Stimulated activated CD4-positive, alpha-beta T cell treated with anti-CD3 and anti-CD28 coated beads, Interleukin-2, amount 100 ng/mL, for 24 hours (primary cell): ENCODE measurements at places on chromosomes 4 and X.

DNA sequence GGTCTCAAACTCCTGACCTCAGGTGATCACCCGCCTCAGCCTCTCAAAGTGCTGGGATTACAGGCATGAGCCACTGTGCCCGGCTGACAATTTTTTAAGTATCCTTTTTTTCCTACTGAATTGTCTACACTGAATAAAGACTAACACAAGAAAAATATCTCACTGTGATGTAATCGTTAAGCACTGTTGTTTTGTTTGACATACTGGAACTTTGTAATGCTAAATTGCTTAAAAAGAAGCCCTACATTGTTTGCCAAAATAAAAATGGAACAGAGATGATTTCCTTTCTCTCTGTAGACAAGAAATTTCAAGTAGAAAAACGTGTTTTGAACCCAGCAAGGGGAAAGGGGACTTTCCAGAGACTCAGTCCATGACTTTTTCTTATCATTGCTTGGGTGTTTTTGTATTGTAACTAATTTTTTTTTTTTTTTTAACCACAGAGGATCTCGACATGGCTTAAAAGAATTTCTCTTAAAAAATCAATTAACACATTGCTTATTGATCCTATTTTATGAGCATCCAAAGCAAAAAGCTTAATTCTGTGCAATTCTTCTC is 74.9 kb downstream of the TMEM156 start:
- DNase-seq, result no peak

DNA sequence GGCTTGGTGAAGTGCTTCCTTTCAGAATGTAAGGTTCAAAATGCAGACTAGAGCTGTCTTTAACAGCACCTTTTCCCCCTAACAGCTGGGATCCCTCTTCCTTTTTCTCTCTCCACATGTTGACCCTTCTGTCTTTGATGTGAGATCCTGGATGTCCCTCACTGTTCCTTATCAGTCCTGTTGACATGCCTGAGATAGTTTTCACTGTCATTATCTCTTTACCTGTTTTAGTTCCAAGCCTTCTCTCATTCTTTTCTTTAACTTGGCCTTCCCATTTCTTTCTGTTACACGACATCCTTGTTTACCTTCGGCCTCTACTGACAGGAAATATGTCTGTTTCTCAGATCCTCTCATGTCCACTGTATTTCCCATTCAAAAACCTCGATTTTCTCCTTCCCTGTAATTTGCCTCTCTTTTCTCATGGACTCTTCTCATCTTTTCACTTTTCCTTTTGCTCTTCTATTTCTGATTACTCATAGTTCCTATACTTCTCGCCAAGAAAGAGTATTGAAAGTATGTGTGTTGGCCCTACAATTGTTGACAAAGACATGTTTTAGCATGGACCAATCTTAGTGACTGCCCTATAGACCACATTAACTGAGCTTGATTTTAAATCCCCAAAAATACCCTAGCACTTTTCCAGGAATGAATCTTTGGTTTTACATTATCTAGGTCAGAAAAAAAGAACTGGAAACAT is 1.2 kb upstream of the SOWAHB start:
- no peak for DNase-seq

DNA sequence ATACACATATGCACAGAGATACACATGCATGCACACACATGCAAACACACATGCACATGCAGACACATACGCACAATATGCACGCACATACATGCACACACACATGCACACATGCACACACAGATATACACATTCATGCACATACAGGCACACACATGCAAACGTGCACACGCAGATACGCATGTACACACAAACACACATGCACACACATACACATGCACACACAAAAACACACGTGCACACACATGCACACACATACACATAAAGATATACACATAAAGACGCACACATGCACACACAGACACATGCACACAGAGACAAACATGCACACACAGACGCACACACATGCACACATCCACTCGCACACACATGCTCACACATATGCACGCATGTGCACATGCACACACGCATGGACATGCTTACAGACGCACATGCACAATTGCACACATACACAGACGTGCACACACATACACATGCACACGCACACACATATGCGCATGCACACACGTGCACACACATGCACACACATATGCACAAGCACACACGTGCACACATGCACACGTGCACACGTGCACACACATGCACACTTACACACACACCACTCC is 145.2 kb downstream of the ADRA2C start:
- no peak for DNase-seq

- DNase-seq, result no peak
Measured at GRCh38 chr4:53022513-53023100, 160.5 kb downstream of the RASL11B start.

GRCh38 chrX:13840121-13840520 is 23.2 kb upstream of the GPM6B start:
- no peak for DNase-seq

GRCh38 chrX:109036624-109037023 is 300.3 kb upstream of the IRS4 start:
- no peak for DNase-seq

DNA sequence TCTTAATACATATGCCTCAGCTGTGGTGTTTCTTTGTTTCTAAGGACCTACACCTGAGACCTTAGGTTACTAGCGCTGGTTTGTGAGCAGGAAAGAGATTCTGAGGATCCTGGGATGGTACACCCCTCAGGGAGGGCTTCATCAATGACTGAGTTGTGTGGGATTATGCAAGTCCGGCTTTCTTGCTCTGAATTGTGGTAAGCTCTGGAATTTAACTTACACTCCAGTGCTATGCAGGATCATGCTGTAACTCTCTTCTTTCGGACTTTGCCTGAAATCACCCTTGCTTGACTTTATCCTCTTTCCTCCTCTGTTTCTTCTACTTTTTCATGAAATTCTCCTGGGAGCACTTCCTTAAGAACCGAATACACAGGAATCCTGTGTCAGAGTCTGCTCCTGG is 431.5 kb upstream of the BOD1L1 start:
- DNase-seq, result no peak

DNA sequence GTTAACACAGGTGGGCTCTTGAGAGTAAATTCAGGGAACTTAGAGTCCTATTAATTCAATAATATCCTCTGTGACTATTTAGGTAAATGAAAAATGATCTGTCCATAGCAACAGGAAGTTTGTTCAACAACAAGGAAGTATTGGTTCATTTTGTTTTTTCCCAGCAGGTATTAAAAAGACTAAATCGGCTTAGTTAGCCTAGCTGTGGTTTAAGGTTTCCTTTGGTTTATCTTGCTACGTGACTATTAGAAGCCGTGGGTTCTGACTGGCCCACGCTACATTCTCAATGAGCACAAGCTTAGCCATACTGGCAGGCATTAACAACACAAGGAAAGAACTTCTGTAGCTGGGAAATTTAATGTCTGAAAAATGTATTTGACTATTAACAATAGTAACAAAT is 168.8 kb upstream of the HS3ST1 start:
- no peak for DNase-seq

- no peak for DNase-seq
Measured at GRCh38 chr4:57091657-57092162, 18.5 kb downstream of the IGFBP7 start.

DNA sequence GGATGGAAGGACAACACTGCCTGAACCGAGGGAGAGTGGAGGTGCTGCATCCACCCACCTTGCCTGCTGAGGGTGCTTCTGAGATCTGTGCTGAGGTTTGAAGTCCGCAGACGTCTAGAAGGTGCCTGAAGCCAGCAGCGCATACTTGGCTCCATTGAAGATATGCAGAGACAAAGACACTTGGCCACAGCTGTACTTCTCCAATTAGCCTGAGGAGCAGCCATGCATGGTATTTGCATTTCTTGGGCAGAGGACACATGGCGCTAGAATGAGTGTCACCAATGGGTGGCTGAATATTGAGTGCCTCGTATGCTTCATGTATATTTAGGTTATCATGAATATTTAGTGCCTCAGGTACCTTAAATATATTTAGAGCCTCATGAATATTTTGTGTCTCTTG is 128.7 kb upstream of the ATP6AP2 start:
- DNase-seq, result no peak

- DNase-seq, result peak; percentile 35
Measured at GRCh38 chrX:102652031-102652688, 877 bp downstream of the GPRASP1 start.

- DNase-seq, result no peak
Measured at GRCh38 chrX:71636438-71637252, 18.3 kb upstream of the CXCR3 start.

DNA sequence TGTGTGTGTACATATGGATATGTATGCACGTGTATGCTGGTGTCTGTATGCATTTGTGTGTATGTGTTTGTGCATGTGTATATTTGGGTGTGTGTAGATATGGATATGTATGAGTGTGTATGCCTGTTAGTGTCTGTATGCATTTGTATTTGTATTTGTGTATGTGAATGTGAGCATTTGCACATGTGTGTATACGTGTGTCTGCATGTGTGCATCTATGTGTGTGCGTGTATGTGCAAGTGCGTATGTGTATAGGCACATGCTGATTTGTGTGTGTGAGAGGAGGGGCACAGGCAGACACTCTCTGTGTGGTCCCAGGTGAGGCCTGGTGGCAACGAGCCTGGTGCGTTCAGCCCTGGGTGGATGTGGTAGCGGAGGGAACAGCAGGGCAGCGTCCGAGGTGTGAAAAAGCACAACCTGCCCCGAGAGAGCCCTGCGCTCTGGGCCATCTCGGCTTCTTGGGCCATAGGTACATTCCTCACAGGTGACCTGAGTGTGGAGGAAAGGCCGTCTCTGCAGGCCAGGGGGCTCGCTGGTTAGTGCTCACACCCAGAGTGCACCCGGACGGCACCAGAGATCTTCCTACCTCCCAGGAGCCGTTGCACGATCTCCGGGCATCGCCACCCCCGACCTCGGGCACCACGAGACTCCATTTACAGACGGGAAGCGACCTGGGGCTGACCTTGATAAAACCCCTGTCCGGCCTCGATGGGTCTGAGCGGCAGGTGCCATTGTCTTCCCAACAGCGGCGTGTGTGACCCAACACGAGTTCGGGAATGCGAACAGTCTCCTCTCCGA is 45.0 kb downstream of the ASMT start:
- no peak for DNase-seq

GRCh38 chrX:13013363-13014110 is 30.9 kb downstream of the FAM9C start:
- no peak for DNase-seq

DNA sequence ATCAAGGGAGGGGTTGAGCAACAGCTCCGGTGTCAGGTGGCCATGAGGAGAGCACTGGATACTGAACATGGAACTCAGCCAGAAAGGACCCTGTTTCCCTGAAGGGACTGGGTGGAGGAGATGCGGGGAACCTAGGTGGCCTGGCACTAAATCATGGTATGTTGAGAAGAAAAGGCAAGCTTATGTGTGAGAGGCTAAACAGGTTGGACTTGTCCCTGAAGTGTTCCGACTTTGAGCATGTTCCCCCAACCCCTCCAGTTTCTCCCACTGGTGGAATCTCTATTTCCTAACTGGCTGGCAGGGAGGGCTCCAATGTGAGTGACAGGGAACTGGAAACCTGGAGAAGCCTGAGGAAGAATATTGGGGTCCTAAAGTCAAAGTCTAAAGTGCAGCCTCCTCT is 69.5 kb downstream of the PLAC1 start:
- no peak for DNase-seq

DNA sequence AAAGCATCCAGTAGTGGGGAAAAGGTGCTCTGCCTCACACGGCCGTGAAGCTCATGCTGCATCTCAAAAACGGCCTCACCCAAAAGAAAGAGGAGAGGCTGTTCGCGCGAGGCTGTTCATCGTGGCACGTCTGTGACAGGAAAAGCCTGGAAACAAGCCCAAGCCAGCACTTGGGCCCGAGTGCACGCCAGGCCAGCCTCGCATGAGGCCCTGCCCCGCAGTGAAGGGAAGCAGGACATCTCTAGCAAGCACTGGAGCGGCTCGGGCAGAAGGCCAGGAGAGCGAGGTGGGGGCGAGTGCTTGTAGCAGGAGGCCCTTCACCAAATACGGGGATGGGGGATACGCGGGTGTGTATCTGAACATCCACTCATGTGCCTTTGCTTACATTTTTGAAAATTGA is 39.9 kb upstream of the MXD4 start:
- no peak for DNase-seq

DNA sequence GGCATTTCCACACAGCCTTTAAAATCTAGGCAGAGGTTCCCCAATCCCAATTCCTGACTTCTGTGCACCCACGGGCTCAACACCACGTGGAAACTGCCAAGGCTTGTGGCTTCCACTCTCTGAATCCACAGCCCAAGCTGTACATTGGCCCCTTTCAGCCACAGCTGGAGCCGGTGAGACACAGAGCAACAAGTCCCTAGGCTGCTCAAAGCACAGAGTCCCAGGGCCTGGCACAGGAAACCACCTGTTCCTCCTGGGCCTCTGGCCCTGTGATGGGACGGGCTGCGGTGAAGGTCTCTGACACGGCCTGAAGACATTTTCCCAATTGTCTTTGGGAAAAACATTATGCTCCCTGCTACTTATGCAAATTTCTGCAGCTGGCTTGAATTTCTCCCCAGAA is 500.0 kb downstream of the FSTL5 start:
- no peak for DNase-seq

DNA sequence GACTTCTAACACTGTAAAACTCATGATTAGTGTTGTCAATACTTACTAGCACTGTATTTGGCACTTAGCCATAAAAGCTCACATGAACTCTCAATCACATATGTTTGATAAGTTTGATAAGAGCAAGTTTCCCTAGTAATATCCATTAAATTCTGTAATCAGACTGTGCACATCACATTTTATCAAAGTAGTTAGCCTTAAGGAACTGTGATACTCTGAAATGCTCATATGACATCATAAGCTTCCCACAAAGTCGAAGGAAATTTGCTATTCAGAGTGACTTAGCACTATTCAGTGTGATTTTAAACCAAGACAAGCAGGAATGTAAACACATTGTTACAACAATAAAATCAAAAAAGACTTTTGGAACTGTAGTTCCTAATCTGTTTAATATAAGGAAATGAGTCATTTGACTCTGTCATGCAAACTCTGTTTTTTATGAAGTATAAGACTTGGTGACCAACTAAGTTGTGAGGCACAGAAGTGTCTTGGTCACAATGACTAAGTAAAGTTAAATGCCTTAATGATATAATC is 6.7 kb downstream of the SLC7A11 start:
- no peak for DNase-seq

GRCh38 chr4:8537041-8537461 is 43.1 kb upstream of the GPR78 start:
- no peak for DNase-seq

- DNase-seq, result no peak
Measured at GRCh38 chr4:56326363-56326762, 60.9 kb downstream of the AASDH start.
